ENCODE measurements at places on chromosomes 5 and 9.

GRCh38 chr9:110065532-110065931 lies 142.4 kb downstream of the C9orf152 start:
- no peak for DNase-seq

GRCh38 chr5:68375540-68375939 lies 160.0 kb downstream of the PIK3R1 start:
- no peak for DNase-seq

- DNase-seq: no peak
These were observed 36.7 kb downstream of the NFIB start for GRCh38 chr9:14277244-14277643.

DNA sequence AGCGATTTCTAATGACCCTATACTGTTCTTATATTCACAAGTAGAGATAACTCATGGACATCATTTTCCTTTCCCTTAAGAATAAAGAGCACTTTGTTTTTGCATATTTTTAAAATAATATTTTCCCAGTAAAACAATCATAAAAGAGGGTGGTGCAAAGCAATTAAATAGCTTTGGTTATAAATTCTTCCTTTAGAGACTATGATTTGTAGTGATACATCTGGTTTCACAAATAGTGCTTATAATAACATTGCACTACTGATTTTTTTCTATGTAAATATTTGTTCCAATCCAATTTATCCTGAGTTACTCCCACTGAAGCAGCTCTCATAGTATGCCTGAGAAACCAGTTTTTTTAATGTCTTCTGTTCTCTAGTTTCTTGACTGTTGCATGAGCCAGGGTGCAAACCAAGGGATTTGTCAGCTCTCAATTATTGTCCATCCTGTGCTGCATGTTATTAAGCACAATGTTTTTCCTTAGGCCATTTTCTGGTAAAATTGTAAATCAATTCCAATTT lies 74.7 kb downstream of the LURAP1L start:
- no peak for DNase-seq

DNA sequence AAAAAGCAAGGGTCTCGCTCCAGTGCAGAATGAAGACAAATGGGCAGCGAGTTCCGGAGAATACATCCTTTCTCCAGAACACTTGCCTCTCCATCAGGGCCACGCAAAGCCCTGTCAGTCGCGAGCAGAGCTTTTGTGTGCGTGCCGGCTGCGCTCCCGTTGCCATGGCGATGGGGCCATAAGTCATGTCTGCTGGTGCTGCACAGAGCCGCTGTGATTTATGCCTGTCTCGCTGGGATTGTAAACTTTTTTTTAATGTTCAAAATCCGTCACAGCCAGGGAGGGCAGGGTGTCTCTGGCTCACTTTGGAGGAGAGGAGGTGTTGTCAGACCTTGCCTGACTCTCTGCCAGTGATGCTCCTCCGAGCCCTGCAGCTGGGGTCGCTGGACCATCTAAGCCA lies 272.7 kb downstream of the TRIM32 start:
- no peak for DNase-seq

DNA sequence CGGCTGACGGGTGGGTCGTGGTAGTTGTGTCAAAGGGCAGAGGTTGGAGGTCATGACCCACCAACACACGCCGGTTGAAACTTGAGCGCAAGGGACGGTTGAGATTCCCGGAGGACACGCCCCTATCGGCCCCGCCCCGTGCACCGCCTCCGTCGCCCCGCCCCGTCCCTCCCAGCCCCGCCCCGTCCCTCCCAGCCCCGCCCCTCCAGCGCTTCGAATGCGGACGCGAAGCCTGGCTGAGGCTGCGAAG lies 226 bp upstream of the RANBP17 start:
- DNase-seq: no peak

DNA sequence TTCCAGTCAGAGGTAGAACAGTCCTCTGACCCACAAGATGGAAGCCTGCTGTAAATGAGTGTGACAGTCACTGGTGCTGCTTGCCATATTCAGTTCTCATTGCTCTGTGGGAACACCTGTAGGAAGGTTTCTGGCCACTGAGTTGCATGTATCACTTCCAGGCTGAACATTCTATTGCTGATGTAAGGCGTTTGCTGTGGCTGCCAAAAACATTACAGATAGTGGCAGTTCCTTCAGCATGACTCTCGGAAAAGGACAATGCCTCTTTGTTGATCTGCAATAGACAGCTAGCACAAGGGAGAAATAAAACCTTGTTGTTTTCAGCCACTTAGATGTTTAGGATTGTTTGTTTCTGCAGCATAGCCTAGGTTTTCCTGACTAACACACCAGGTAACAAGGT lies 217.2 kb downstream of the AGTPBP1 start:
- DNase-seq: no peak

- no peak for DNase-seq
These were observed 2.9 kb downstream of the KLHL3 start for GRCh38 chr5:137733006-137733405.

GRCh38 chr5:138622051-138622450 lies 46.9 kb upstream of the HSPA9 start:
- no peak for DNase-seq

DNA sequence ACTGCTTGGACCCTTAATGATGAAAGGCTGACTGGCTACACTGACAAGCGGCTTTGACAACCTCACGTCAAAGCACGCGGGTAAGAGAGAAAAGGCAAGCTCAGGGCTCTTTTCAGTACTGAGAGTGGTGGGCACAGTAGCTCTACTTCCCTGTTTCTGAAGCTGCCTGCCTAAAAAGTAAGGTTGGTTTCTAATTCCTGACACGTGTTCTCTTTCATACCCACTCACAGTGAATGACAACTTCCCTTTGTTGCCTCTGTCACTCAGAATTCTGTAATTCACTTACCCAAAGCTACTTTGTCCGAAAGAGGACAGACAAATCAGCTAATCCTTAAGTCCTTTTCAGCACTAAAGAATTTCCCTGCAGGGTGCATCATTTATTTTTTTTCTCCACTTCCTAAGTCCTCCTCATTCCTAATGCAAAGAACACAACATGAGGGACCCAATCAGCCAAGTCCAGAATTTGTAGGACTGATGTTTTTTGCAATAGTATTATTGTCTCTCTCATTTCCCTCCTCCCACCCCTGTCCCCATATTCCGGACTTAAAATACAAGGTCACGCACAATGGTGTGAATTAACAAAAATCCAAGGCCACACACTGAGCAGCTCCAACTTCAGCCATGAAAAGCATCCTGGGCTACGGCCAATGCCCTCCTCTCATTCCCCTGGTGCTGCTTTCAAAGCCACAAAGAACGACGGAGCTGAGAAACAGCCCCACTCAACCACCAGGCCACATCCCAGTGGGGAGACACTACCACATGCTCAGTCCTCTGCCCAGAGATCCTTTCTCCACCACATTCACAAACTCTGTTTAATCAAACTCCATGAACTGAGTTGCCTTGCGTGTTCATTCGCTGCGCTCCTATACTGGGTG lies 221.0 kb downstream of the TSSK1B start:
- no peak for DNase-seq

- DNase-seq: no peak
These were observed 113.2 kb upstream of the RANBP3L start for GRCh38 chr5:36414869-36415282.

DNA sequence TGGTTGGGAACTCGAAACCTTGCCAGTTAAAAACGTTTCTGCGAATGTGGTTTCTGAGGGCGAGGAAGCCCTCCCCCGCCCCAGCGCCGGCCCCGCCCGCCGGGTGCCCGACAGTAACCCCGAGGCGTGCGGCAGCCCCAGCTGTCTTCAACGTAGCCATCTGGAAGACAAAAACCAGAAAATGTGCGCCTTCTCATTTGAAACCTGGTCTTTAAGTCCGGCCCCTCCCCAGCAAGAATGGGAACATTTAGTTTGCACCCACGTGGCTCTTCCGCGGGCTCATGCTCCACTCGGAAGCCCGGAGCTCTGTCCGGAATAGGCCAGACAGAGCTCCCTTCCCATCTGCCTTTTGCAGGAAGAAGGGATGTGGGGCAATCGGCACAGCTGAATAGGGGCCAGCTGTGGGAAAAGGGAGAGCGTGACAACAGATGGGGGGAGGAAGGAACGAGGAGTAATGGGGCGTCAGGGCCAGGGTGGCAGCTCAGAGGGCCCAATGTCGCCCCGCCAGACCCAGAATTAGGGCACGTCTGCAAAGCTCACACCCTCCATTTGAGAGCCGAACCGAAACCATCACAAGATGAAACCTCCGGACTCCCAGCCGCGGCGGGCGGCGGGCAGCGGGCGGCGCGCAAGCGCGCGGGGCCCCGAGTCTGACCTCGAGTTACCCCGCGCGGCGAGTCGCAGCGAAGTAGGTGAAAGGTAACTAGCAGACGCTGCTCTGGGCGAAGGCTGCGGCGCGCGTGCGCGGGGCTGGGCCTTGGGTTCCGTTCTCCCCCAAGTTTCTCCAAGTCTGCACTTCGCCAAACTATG lies 63.4 kb upstream of the ABCA1 start:
- DNase-seq: peak; percentile 90

GRCh38 chr5:142674531-142675469 lies 11.1 kb downstream of the FGF1 start:
- no peak for DNase-seq

GRCh38 chr9:14812806-14813205 lies 90.3 kb upstream of the CER1 start:
- DNase-seq: no peak

DNA sequence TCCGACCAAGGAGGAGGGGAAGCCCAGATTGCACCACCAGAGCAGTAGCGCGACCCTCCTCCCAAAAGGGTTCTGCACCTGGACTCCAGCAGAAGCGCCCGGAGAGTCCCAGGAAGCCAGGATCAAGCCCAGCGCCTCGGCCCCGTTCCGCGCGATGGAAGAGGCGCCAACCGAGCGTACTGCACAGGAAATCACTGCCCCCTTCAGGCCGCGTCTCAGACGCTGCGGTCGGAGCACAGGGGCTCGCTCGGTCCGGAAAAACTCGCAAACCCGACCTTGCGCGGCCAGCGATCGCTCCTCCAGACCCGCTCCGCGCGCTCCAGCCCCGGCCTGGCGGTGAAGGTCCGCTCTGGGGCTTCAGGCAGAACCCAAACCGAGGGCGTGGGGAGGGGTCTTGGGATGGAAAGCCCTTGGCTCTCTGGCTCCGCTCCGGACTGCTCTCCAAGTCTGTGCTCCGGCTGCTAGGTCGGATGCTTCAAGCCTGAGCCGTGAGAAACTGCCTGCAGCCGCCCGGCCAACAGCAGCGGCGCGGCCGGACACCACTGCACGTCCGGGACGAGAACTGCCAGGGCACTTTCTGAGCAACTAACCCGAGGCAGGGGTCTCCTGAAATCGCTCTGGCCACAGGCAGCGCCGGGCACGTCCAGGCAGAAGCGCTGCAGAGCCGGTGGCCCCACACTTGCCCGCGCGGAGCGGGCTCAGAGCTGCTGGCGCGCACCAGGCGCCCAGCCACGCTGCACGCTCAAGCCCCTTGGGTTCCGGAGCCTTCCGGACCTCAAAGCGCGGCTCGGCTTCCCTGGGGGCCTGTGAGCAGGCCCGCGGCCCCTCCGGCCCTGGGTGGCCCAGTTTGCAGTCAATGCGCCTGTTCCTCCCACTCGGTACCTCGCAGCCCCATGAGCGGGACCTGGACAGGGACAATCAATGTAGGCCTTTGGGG lies 1.3 kb downstream of the GABBR2 start:
- no peak for DNase-seq

GRCh38 chr9:8078641-8079140 lies 279.1 kb upstream of the DMAC1 start:
- DNase-seq: no peak

GRCh38 chr9:82196622-82197441 lies 208.3 kb downstream of the SPATA31D1 start:
- DNase-seq: no peak

DNA sequence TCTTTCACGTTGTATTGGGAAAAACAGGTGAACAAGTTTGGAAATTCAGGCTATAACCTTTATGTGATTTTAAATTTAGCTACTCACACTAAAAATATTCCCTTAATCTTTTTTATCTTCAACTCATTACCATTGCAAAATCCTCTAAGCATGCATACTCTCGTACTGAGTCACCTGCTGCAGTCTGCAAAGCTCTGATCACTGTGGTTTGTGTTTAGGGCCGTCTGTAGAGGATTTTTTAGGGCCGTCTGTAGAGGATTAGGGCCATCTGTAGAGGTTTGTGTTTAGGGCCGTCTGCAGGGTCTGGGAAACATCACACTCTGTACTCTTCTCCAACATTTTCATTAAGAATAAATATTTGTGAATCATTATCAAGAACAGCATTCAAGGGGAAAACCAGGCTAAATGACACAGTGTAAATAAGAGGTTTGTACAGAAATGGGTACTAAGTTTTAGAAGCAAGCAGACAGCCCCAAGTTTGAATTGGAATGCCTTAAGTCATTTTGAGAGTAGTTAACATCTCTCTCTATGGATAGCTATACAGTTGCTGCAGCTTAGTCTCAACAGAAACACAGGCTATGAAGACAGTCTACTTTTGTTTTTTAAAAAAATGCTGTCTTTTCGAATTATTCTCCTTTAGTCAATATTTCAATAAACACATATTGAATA lies 155.0 kb upstream of the TSLP start:
- DNase-seq: no peak

- no peak for DNase-seq
These were observed 101.8 kb downstream of the CETN3 start for GRCh38 chr5:90307782-90308181.

DNA sequence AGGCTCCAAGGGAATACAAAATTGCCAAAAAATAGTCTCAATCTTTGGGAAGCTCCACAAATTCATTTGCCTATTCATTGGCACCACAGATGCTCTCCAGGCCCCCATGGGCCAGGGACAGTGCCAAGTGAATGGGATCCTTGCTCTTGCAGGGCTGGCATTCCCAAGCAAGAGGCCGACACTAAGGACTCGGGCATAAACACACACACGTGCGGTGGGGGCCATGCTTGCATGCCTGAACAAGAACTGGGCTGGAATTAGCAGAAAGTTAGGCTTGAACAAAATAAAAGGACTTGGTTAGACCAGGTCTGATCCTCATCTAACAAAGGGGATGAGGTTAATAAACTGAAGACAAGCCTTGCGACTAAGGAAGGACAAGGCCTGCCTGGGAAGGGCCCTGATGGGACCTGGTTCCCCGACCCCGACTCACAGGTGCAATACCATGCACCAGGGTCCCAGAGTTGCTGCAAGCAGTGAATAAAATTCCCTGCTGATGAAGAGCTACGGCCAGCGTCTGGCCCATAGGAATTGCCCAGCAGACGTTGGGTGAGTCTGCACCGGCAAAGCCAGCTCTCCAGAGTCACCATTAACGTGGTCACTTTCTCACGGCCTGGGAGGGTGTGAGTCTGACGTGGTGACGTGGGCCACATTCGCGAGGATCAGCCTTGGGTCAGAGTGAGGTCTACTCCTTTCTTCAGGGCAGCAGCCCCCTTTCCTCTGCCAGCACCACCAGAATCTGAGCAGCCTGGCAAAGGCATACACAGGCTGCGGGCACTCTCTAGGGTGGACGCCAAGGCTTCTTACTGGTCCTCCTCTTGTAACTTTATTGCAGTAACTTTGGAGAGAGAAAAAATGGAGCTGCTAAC lies 77.4 kb upstream of the FCN1 start:
- DNase-seq: no peak

GRCh38 chr9:112334432-112334841 lies 1.0 kb upstream of the PTBP3 start:
- peak; percentile 26 for DNase-seq

- peak; percentile 53 for DNase-seq
These were observed 1.5 kb downstream of the SMARCA2 start for GRCh38 chr9:2016408-2017330.

All from CD4-positive, alpha-beta T cell treated with Interferon gamma for 1 hour (primary cell).